Smooth muscle cell of the pulmonary artery (primary cell): ENCODE measurements at places on chromosomes 3 and 15. TPM values are rescaled to one million over a fixed set of nuclear protein-coding genes. Genes with fewer than 3 reads are reported as not detected.

IGSF10 gene
- 2.4 and 2.5 TPM in 2 replicates for total RNA-seq

CFAP161 gene
- 0.10 TPM in 1 of 2 replicates, not detected in the other for total RNA-seq

ZNF385D gene
- 1.2 and 8.9 TPM in 2 replicates for total RNA-seq

GOLGA6L4 gene
- total RNA-seq = 0.85 and 1.1 TPM in 2 replicates

GOLGA6D gene
- not detected in 2 replicates for total RNA-seq

PPARG gene
- 6.9 and 25.3 TPM in 2 replicates for total RNA-seq

KNG1 gene
- not detected in 2 replicates for total RNA-seq

HTR3E gene
- total RNA-seq = not detected in 2 replicates

CYP1A2 gene
- total RNA-seq = not detected in 2 replicates

SCN11A gene
- total RNA-seq = under 0.01 TPM in 1 of 2 replicates, not detected in the other

MEGF11 gene
- total RNA-seq = 0.03 TPM in 1 of 2 replicates, not detected in the other

P3H2 gene
- total RNA-seq = 23.8 and 25.7 TPM in 2 replicates

BTD gene
- total RNA-seq = 38.2 and 42.4 TPM in 2 replicates

PAQR9 gene
- 0.20 and 0.36 TPM in 2 replicates for total RNA-seq
